HCEC 1CT (cell line): ENCODE measurements at places on chromosomes 1 and 21.

DNA sequence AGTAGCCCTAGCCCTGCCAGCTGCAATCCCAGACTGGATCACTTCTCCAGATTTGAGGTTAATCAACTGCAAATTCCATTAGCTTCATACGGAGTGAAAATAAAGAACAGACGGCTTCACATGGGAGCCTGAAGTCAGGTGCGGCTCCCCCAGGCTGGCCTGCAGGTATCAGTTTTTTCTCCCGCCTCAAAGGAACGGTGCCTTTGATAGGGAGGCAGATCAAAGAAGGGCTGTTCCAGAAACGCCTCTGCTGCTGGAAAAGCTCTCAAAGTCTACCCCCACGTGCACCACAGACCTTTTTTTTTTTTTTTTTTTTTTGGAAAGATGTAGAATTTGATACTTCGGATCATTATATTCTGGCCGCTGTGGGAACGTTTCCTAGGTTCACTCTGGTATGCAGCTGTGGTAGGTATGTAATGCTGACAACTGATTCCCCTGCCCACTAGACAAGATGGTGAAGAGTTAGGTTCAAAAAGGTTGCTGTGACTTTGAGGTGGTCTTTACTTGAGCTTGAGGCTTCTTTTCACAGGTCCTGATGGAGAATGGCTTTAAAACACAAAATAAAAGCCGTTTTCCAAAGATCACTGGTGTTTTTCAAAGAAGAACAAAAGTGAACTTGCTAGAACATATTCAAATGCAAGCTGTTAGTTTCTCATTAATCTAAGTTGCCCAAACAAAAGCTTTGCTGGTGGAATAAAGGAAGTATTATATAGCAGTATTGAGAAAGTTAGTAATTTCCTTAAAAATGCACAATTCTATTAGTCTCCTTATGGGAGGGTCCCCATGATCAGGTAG lies 189.0 kb upstream of the NFIA start:
- DNase-seq, result no peak

GRCh38 chr1:25577134-25577920 lies 33.9 kb downstream of the LDLRAP1 start:
- no peak for DNase-seq

DNA sequence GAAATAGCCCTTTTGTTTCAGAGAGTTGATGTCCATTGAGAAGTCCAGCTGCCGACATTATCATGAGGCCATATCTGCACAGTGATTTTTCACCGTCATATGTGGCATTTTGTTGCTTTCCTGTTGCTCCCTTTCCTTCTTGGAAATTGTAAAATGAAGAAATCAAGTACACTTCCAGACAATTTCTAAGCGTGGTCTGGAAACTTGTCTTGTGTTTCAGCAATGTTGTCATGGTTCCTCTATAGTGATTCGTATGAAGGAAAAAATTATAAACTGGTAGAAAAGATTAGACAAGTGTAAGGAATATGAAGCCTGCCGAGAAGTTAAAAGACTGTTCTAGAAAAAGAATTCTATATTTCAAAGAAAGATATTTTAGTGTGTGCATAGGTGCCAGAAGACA lies 17.7 kb downstream of the NTNG1 start:
- no peak for DNase-seq

GRCh38 chr1:37883671-37884070 lies 24.3 kb upstream of the MTF1 start:
- DNase-seq, result no peak

DNA sequence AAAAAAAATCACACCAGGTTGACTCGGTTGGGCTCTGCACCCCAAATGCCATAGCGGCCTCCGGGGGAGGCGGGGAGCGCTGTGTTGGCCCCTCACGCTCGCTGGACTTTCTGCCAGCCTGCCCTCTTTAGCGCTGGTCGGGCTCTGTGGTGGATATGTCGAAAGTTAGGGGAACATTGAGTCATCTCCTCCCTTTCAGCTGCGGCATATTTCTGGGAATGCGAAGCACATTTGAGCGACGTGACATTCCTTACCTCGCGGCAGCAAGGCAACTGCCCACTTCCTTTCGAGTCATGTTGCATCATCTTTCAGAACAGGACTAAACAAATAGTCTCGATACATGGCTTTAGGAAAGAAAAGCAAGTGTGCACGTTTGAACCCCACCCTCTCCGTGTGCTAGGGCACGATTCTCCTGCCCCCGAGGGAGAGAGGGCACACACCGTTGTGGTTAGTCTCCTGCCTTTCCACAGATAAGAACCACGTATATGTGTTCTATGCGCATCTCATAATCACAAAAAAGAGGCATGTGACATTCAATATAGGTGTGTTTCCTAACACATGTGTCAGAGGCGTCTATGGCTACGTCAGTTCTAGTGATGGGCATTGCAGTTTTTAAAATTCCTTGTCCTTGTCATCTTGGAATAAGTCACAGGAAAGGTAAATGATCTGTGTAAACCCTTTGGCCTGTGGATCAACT lies 105.9 kb upstream of the SLC45A1 start:
- peak; percentile 100 for DNase-seq
